ENCODE measurements at places on chromosomes 11 and 22.

- DNase-seq: no peak
Measured at GRCh38 chr11:60835534-60835846, 6.4 kb upstream of the CCDC86 start.

GRCh38 chr11:66072081-66072480 lies 2.0 kb downstream of the PACS1 start:
- no peak for DNase-seq

- DNase-seq: no peak
Measured at GRCh38 chr11:97743205-97743742, 1277.5 kb upstream of the CNTN5 start.

- no peak for DNase-seq
Measured at GRCh38 chr11:106681435-106681834, 336.8 kb downstream of the GUCY1A2 start.

DNA sequence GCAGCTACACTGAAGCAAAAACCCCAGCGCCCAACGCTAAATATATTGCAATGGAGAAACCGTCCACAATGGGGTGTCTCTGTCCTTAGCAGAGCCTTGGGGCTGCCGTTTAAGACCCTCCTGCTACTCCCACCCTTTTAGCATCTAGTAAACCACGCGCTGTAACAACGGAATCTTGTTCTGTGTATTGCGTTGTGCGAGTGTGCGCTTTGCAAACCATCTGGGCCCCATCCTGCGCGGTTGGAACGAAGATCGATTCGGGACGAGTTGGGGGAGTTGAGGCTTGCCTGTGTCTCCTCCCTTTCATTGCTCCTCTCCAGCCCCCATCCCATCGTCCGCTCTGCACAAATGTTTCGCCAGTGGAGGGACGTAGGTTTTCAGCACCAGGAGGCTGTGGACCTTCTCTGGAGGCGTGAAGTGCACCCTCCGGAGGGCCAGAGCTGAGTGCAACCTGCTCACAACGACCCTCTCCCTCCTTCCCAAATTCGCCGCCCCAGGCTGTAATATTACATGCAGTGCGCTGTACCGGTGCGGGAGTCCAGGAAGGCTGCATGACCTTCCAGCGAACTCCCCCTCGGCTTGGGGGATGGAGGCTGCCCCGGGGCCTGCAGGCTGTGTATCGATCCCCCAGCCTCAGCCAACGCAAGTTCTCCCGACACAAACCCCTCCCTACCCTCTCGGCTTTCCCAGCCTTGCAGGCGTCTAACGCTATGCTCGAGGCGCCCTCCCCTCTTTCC lies 1.6 kb upstream of the KMT2A start:
- DNase-seq: peak; percentile 52

DNA sequence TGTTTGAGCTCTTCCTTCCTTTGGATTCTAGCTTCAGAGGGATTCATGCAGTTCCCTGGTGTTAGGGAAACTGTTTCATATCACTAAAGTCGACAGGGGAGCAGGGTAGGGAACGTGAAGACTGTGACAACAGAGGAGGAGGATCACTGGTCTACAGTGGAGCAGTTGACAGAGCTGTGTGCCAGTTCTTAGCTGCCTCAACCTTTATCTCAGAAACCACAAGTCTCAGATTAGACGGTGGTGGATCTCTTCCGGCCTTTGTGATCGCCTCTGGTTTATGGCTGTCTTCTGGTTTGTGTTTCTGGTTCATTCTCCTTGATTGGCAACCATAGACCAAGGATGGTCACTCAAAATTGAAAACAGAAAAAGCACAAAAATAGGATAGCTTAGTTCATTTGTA lies 538.9 kb upstream of the API5 start:
- DNase-seq: no peak

DNA sequence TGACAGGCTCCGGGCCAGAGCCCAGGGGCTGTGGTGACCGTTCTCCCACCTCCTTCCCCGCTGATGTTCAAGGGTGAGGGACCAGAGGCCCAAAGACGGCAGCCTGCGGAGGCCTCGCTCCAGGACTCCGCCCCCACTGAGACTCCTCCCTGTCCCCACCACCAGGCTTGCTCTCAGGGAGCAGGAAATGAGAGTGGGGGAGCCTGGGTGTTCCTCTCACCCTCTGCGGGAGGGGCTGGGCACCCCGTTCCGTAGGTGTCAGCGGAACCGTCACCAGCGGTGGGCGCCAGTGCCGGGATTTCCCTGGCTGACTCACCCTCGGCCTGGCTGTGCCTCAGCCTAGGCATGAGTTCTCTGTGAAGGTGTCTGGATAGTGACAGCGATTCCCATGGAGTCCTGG lies 15.7 kb downstream of the DAGLA start:
- peak; percentile 71 for DNase-seq
